PC-3 (cell line): ENCODE measurements at places on chromosomes 4 and X.

- peak; percentile 49 for DNase-seq
Observed at GRCh38 chr4:129334136-129334535, 238.2 kb downstream of the C4orf33 start.

DNA sequence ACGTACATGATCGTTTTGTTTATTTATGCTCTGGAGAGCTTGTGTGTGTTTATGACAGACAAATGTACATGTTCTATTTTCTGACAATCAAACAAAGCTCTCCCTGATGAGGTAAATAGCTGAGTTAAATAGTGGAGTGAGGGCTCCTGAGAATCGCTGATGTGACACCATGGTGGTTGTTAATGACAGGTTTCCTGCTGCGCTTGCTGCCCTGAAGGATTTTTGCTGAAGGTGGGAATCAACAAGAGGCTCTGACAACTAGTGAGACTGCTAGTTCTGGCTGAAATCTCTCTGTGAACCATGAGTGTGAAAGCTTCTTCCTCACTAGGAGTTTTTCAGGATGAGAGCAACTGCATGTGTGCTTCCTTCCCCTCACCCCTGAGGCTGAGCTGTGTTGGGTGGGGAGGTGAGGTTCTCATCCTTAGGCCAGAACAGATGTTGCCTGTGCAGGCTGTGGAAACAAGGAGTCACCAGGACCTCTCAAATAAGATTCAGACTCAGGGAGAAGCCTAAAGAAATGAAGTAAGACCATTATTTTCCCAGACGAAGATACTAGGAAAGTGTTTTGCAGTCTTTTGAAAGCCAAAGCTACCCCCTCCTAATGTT lies 173.4 kb upstream of the JADE1 start:
- no peak for DNase-seq

GRCh38 chr4:6692806-6693205 lies 872 bp upstream of the S100P start:
- peak; percentile 72 for DNase-seq

- DNase-seq, result no peak
Observed at GRCh38 chrX:40290517-40290916, 192.8 kb upstream of the BCOR start.

DNA sequence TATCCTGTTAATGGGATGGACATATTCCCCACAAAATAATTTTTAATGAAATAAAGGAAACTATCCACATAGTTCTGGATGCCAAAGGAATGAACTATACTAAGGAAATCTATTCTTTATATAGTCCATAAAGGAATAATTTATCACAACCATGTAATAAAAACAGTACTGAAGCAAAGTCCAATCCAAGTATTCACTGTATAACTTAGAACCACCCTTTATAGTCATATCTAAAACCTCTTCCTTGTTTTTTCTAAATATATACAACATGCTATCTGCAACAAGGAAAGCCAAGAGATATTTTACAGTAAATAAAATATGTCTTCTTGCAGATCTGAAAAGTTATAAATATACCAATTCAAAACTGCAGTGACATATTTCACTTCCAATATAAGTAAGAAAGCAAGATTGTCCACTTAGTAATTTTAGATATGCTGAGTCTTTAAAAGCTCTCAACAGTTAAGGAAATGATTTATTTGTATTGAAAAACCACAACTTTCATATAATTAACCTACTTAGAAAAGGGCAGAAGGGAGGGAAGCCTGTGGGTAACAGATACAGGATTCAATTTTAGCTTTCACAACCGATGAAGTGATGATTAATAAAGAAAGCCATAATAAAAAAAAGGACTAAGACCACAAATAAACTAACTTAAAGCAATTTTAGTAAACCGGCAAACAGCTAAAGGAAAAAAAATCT lies 8.0 kb downstream of the NR3C2 start:
- DNase-seq, result no peak

- no peak for DNase-seq
Observed at GRCh38 chrX:138683600-138683999, 27.9 kb downstream of the FGF13 start.

DNA sequence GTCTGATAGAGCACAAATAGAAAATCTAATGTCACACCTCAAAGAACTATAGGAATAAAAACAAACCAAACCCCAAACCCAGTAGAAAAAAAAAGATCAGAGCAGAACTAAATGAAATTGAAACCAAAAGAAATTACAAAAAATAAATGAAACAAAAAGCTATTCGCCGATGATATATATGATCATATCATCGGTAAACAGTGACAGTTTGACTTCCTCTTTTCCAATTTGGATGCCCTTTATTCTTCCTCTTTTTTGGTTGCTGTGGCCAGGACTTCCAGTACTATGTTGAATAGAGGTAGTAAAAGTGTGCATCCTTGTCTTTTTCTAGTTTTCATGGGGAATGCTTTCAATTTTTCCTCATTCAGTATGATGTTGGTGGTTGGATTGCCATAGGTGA lies 215.3 kb upstream of the AR start:
- no peak for DNase-seq

DNA sequence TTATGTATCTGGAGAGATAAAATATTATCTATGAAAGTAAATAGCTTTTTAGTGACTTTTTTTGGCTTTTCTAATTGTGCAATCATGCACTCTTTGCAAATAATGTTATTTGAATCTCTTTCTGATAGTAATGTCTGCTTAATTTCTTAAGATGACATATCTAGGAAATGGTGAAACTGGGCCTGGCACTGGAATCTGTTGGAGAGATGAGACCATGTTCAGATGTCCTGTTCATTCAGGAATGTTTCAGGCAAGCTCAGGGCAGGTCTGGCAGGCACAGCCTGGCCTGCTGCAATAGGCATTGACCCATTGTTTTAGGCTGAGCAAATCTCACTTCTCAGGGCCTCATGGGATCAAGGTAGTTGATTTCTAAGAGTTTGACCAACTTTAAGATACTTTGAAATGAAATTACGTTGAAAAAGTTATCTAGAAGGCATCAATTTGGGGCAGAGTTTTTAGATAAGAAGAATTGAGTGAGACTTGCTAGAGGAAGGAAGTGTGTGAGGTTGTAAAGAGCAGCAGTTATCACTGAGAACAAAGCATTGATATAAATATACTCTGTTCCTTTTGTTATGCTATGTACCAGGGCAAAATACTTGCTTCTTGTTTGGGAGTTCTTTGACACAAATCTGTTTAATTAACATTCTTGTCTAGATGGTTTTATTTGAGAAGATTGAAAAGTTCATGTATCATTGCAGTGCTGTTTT lies 133.0 kb upstream of the LEF1 start:
- no peak for DNase-seq

- no peak for DNase-seq
Observed at GRCh38 chr4:16467061-16467460, 240.8 kb upstream of the TAPT1 start.

GRCh38 chrX:20265221-20265725 lies 1.4 kb downstream of the RPS6KA3 start:
- peak; percentile 63 for DNase-seq

DNA sequence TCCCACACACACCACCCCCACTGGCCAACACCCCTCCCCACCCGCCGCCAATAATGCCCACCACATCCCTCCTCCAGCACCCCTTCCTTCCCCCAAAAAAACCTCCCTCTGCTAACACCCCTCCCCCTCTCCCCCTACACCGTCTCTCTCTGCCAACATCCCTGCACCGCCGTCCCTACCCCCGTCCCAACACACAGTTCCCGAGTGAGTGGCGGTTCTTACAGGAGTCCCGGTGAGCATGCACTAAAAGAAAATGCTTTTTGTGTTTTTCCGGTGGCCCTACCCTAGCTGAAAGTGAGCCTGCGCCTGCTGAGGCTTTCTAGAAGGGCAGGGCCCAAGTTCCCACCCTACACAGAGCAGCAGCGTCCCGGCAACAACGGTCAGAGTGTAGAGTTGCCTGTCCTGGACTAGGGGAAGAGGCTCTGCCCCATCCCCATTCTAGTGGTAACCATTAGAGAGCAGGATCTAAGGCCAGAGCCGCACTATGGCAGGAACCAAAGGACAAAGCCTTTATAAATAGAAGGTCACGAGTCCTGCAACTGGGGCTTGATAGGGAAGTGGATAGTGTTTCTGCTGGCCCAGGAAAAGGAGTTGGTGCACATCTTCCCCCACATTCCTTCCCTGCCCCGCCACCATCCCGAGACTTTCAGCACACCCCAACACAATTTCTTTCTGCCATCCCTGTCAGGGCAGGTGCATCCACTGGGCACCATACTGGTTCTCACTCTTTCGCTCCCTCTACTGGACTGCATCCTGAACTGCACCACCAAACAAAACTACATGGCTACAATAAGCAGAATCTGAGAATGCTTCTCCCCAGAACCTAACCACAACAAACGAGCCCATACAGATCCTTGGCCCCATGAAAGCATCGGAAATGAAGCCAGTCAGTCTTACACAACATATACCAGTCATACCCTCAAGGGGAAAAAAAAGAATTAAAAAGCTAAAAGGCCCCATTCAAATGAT lies 78.1 kb upstream of the PAGE3 start:
- peak; percentile 43 for DNase-seq

- DNase-seq, result no peak
Observed at GRCh38 chrX:118964252-118964651, 10.2 kb upstream of the LONRF3 start.

DNA sequence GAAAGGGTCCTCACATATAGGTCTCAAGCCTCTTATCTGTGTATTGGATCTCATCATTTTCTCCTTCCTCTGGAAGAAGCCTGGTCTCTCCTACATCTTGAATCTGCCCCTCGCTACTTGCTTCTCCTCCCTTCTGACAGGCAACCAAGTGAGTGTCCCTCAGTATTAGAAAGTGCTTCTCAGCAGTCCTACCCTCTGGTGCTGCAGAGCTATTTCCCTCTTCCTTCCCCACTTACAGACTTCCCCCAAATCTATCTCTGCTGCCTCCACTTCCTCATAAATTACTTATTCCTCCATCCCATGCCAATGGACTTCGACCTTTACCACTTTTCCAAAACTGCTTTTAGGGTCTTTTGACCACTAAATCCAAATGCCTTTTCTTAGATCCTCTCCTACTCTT lies 129.1 kb upstream of the NAP1L5 start:
- DNase-seq, result no peak

GRCh38 chr4:148159793-148160192 lies 282.4 kb downstream of the NR3C2 start:
- no peak for DNase-seq

- no peak for DNase-seq
Observed at GRCh38 chr4:79723507-79723906, 315.5 kb upstream of the GK2 start.

DNA sequence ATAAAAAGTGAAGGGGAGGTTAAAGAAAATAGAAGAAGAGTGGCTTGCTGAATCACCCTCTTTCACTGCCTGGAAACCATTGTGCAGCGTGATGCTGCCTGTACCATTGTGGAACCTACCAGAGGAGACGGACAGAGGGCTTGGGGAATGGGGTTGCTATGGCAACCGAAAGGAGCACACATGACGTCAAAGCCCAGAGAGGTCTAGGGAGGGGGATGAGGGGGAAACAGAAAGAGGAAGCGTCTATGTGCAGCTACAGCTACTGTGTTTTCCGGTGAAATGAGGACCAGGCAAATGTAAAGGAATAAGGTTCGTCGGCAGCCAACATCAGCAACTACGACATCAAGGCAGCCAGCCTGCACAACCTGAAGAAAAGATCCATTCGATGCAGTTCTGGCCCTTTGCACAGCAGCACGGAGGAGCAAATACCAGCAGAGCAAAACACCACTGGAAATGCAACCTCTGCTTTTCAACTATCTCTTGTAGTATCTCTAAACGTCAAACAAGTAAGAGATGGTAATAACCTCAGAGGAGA lies at the start of gene MAPK10:
Gene MAPK10, minus strand, starts transcription at position 110 of the 535 bp plus-strand sequence.
- DNase-seq, result no peak

DNA sequence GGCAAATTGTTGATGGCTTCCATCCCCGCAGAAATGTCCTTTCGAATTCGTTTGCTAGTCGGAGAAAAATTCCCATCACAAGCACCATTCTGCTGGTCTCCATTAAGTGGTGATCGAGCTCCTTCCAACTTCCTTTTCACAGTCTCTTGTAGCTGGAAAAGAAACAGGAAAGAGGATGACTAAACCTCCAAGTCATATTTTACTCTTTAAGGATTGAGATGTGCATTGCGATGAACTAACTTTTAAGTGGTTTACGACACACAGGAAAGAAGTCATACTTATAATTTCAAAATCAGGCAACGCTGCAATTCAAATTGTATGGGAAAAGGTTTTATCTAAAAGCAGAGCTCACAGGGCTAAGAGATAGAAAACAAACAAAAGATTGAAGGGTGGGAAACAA lies 225.2 kb downstream of the MGST2 start:
- DNase-seq, result peak; percentile 46

DNA sequence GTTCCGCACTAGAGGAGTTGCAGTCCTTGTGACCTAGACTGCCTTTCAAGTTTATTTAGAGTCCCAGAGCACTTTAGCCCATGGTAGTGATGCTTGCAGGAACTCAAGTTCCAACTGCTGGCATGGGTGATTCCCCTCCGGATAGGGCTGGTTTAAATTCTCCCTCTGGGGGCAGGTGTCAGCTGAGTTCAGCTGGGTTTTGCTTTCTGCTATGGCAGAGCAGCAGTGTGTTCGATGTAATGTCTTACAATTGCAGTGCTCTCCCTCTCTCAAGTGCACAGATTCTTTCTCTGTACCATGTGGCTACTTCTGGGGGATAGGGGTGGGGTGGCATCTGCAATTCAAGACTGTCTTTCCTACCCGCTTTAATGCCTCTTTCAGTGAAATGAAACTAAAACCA lies 164.8 kb upstream of the ZIC3 start:
- DNase-seq, result no peak

GRCh38 chr4:85543832-85544231 lies 68.9 kb downstream of the ARHGAP24 start:
- DNase-seq, result no peak

DNA sequence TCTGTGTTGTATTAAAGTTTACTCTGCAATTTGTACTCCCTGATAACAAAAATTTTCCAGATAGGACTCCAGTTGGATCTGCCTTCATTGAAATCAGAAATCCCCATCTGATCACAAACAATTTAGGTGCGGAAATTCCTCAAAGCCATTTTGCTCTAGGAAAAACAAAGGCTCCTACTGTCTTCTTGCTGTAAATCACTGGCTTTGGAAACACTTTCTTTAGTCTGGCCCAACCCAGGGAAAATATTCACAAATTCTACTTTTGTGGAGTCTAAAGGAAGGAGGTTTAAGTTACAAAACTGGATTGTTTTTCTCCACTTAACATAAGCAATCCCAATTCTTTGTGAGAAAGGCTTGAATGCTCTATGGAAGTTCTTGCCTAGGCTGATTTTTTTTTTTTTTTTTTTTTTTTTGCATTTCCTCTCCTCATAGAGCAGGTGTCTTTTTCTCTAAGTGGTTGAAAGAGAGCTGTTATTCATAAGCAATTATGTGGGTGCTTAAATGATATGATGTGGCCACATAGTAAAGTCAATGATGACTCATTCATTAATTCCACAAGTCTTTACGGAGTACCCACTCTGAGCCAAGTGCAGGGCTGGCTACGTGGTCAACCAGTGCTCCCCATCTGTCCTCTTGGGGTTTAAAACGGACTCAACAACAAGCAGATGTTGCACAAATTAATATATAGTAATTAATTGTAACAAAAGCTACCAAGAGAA lies 261.4 kb downstream of the LDB2 start:
- DNase-seq, result no peak
